ENCODE measurements at places on chromosomes 13 and 19.
A peak's percentile ranks its signal among the peaks of the same experiment; 100 is the strongest.

- no peak for DNase-seq
Observed at GRCh38 chr13:26831336-26831908, 70.8 kb upstream of the GPR12 start.

- DNase-seq = no peak
Observed at GRCh38 chr13:33069365-33069764, 53.1 kb downstream of the KL start.

- DNase-seq = no peak
Observed at GRCh38 chr13:100495455-100495854, 93.1 kb downstream of the GGACT start.

- no peak for DNase-seq
Observed at GRCh38 chr19:1685046-1685445, 32.6 kb upstream of the TCF3 start.

GRCh38 chr13:94210816-94211215 lies 268.7 kb downstream of the DCT start:
- no peak for DNase-seq

GRCh38 chr19:14758816-14759215 lies 19.5 kb downstream of the ADGRE2 start:
- DNase-seq = no peak

GRCh38 chr19:3753631-3754410 lies 7.7 kb downstream of the APBA3 start:
- no peak for DNase-seq

GRCh38 chr19:30360376-30361106 lies 11.6 kb upstream of the ZNF536 start:
- no peak for DNase-seq

DNA sequence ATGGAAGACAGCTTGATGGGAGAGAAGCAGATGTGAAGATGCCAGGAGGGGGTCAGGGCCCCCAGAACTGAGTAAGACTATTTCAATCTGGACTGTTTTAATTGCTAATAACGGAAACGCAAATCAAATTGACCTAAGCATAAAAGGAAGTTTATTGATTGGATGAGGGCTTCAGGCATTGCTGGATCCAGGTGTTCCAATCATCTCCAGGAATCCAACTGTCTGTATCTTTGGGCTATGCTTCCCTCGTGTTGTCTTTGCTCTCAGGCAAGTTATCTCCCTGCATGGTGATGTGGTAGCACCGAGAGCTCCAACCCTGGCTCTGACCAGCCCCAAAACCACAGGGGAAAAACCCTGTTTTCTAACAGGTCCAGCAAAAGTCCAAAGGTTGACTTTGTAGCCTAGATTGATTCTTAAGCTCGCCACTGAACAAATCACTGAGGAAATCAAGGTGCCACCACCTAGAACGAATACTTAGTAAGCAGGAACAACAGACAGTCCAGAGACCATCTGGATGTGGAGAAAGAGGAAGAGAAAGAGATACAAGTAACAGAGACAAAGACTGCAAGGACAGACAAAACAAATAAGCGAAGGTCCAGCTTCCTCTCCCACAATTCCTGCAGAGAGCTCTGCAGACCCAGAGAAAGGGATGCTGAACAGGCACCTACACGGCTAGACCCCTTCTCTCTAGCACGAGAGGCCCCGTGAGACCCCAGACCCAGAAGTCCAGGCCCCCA lies 1.2 kb upstream of the C19orf81 start:
- no peak for DNase-seq

DNA sequence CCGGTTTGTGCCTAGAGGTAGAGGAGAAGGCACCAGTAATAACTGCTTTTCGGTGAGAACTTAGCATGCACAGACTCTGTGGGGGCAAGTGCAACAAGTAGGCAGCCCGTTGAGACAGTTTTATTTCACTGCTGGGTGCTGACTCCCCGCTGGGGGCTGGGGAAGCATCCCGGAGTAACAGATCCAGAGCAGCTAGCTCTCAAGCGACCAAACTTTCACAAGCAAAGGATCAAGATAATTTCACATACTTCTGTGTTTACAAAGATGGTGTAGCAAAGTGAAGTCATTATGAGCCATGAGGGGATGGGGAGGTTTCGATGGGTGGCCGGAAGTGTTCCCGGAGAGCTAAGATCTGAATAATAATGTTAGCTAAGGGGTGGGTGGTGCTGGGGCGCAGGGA lies 2.8 kb downstream of the NACC1 start:
- no peak for DNase-seq

- DNase-seq = no peak
Observed at GRCh38 chr13:76632401-76633044, 253.7 kb downstream of the KCTD12 start.

DNA sequence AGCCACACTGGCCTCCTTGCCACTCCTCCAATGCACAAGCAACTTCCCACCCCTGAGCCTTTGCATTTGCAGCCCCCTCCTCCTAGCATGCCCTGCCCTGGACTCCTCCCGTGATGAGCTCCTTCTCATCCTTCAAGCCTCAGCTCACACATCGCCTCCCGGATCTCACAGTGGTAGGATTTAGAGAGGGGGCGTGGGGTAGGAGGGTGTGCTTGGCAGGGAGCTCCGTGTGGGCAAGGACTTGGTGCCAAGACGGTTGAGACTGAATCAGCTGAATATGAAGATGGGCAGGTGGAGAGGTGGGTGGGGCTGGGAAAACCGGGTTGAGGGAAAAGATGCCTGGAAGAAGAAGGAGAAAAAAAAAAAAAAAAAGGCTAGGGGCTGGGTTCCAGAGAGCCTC lies 48.4 kb upstream of the ZNRF4 start:
- no peak for DNase-seq

- no peak for DNase-seq
Observed at GRCh38 chr13:48148454-48148853, 53.5 kb upstream of the MED4 start.

GRCh38 chr13:110156301-110157049 lies 150.5 kb downstream of the COL4A1 start:
- no peak for DNase-seq

DNA sequence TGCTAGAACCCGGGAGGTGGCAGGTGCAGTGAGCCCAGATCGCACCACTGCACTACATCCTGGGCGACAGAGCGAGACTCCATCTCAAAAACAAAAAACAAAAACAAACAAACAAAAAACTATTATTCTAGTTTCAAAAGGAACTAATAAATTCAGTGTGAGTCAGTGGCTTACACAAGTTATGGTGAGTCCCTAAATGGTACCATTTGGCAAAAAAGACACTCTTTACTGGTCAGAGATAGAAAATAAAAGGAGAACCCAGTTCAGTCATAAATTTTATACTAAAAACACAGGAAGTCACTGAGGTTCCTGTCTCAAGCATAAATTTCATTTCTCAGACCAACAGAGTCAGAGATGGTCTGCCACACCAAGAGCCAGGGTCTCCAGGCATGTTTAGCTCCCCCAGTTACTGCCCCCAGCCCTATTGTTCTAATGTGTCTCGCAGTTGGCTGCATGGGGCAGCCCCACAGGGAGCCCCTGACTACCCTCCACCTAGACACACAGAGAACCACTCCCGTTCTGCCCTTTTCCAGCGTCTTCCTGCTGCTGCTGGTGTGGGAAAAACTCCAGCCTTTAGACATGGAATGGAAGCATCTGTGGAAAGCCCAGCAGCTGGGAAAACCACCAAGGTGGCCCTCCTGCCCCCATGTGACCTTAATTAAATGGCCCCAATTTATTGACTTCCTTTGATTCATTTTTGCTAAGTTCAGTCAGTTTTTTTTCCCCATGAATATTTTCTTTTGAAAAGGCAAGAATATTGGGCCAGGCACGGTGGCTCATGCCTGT lies 12.2 kb downstream of the THSD1 start:
- DNase-seq = no peak

DNA sequence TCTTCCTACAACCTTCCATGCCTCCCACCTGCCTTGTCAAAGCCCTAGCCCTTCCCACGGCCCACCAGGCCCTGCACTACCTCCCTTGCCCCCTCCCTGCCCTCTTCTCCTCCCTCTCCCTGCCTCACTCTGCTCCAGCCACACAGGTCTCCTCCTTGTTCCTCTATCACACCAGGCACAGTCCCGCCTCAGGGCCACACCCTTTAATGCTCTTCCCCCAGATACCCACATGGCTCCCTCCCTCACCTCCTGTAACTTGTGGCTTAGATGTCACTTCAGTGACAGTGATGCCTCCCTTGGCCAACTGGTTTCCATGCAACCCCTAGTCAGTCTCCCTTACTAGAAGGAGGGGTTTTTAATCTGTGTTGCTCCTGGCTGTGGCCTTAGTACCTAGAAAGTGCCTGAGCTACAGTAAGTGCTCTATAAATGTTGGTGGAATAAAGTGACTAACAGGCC lies 1.3 kb downstream of the SIRT6 start:
- DNase-seq = peak; percentile 58

- no peak for DNase-seq
Observed at GRCh38 chr13:79786176-79786575, 305.2 kb downstream of the NDFIP2 start.

DNA sequence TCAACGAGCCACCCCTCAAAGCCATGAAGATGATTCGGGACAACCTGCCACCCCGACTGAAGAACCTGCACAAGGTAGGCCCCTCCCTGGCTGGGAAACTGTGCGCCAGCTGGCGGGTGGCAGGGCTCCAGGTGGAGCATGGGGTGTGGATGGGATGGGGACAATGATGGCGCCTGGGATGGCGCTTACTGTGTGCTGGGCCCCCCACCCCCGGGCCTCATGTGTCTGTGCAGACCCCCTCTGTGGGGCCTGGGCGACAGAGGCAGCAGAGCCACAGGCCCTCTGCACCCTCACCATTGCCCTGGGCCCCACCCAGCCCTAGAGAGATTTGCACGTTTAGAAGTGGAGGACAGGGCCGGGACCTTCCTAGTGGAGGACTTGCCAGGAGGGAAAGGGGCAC lies 19.0 kb upstream of the NCCRP1 start:
- no peak for DNase-seq

- DNase-seq = no peak
Observed at GRCh38 chr19:30665449-30665848, 293.3 kb downstream of the ZNF536 start.

DNA sequence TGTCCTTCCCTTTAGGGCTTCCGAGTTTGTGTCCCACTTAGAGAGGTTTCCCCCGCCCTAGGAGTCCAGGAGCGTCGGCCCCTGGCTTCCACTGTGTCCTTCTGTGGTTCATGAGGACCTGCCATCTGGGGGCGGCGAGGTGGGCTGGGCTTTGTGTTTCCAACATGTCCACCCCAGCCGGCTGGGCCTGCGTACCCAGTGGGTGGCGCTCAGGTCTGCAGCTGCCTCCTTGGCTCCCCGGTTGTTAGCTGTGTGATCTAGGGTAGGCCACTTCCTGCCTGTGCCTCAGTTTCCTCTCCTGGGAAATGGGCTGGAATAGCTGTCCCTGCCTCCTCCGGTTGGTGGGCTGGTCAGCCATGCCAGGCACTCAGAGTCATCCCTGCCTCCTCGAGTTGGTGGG lies 28.4 kb downstream of the KDM4B start:
- no peak for DNase-seq

GRCh38 chr13:63288576-63288975 lies 1872.9 kb upstream of the PCDH20 start:
- no peak for DNase-seq

DNA sequence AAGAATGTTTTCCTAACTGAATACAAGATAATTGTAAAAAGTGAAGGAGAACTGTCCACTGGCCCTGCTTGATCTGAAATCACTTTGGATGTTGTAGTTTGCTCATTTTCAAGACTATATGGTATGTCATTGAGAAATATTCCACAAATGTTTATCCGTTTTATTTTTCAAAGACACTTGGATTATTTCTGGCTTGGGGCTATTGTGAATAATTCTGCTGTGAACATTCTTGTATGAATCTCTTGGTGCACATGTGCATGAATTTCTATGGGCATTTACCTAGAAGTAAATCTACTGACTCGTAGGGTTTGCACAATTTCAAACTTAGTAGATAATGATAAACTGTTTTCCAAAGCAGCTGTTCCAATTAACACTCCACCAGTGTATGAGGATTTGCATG lies 8.6 kb downstream of the RXFP2 start:
- no peak for DNase-seq

DNA sequence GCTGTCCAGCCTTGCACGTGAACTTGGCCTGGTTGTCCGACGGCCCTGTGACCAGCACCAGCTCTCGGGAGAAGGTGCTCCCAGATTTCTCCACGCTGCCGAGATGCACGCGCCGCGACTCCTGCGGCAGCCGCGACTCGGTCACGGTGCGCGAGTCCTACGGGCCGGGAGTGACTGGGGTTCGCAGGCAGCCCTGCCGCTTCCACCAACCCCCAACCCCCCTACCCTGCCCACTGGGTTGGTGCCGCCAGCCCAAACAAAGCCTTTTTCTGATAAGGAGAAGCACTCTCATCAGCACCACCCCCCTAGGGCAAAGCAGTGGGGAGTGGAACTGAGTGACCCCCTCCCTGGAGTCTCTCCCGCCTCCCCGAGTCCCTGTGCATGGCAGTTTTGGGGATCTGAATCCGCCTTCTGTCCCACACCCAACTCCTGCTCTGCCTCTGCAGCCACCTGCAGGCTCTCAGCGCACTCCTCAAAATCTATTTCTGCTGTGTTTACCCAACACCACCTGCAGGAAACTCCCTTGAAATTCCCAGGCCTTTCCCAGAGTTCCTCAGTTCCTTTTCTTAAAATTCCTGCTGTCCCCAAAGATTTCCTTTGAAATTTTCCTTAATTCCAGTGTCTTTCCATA lies 6.2 kb downstream of the NPHS1 start:
- DNase-seq = no peak

Measured in liver (tissue), 10 donors.